ENCODE measurements at places on chromosomes 2 and 18.

DNA sequence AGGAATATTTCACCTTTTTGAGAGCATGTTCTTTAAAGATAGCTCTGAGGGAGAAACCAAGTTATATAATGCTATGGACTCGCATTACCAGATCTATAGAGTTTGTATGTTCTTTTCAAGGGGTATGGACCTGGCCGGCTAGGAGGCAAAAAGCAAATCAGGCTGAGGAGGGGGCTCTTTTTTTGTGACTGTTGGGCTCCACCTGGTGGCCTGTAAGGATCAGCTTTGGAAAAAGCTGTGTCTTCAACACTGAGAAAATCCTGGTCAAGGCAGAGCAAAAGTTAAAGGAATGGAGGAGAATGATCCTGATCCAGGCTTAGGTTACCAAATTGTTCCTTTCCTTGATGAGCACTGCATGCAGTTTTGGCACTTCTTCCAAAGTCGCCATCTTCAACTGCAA is 180.5 kb downstream of the DIS3L2 start:
- DNase-seq, result no peak

GRCh38 chr2:20430461-20431300 is 16.2 kb upstream of the RHOB start:
- no peak for DNase-seq

DNA sequence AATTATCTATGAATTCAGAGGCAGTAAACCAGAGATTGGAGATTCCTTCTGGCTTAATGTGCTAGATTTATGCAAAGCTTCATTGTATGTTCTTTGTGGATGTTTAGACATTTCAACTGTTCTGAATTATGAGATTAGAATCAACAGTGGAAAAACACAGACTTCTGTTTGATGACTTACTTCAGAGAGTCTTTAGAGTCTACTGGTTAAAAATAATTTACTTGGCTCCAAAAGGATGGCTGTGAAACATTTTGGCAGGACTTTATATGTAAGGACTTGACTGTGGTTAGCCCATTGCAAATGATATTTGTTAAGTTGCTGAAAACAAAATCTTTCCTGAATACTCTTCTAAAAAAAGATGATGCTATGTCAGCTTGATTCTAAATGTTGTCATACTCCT is 25.5 kb upstream of the LRRC30 start:
- no peak for DNase-seq

DNA sequence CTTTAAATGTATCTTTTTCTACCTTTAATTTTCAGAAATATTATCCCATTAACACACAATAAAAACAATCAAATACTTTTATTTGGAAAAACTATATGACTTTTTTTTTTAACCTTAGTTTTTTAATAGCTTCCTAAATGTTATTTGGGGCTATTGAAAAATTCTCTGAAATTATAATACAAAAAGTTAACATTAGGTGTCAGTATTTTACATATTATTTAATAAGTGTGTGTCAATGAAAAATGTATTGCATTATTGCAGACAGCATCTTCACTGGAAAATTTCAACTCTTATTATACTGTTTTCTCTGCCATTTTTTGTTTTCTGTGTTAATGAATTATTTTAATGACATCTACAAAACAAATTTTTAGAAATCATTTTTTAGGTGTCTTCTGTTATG is 51.1 kb upstream of the ARHGAP15 start:
- no peak for DNase-seq

DNA sequence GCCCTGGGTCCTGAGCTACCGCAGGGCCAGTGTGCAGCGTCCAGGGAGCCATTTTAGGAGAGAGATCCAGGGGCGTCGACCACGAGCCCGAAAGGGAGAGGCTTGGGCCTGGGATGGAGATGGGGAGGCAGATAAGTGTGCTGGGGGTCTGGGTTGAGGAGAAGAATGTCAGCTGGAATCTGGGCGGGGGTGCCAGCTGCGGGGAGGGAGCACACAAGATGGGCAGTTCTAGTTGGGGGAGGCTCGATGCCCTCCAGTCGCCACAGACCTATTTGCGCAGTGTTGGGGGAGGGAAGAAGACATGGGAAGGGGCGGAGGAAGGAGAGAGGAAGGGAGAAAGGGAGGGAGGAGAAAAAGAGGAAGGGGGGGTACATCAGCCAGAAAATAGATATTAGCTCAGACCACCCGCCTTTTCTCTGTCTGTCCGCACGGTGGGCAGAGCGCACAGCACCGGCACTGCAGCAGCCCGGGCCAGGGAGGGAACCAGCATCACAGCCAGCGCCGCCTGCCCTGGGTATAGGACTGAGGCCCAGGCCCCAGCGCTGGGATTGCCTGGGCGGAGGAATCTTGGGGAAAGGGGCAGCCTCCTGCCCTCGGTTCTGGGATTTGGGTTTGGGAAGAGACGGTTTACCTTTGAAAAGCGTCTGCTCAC is 1.9 kb upstream of the HOXD11 start:
- no peak for DNase-seq

DNA sequence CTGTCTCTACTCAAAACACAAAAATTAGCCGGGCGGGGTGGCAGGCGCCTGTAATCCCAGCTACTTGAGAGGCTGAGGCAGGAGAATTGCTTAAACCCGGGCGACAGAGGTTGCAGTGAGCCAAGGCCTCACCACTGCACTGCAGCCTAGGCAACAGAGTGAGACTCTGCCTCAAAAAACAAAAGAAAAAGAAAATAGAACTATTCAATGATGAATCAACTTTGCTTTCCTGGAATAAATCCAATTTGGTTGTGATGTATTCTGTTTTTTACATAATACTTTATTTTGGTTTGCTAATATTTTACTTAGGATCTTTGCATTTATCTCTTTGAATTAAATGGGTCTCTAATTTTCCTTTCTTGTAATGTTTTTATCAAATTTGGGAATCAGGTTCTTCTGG is 86.3 kb upstream of the MBOAT2 start:
- no peak for DNase-seq

- no peak for DNase-seq
Measured at GRCh38 chr2:112718863-112719370, 1.9 kb upstream of the NT5DC4 start.

- DNase-seq, result no peak
Measured at GRCh38 chr2:145530653-145531052, 1010.7 kb upstream of the ZEB2 start.

DNA sequence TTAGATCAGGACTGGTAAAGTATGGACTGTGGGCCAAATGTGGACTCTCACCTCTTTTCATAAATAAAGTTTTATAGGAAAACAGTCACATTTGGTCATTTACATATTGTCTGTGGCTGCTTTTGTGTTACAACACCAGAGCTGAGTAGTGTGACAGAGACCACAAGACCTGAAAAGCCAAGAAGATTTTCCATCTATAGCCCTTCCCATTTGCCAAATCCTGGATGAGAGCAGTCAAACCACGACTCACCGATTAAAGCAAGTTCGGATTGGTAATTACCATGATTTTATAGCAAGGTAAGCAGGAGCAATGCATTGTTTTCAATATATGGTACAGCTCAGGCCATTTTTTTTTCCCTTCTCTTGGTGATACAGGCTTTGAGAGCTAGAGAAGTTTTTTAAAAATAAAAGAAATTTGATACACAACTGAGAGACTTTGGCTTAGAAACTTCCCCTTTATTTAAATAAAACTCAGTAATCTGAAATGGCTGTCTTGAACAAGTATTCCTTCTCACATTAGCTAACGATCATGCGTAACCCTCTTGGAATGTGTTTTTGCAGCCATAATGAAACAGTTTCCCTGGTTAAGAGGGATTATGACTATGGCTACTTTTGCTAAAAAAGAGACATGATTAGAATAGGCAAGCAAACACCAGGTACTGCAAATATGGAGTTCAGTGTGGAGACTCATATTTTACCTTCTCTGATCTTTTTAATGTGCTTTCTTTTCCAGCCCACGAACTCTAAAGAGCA is 9.5 kb upstream of the MALL start:
- DNase-seq, result no peak

GRCh38 chr2:40760071-40760666 is 308.3 kb upstream of the SLC8A1 start:
- DNase-seq, result no peak

GRCh38 chr2:125312342-125312741 is 1287.3 kb downstream of the CNTNAP5 start:
- DNase-seq, result no peak

GRCh38 chr2:204913854-204914464 is 368.7 kb downstream of the PARD3B start:
- DNase-seq, result no peak

DNA sequence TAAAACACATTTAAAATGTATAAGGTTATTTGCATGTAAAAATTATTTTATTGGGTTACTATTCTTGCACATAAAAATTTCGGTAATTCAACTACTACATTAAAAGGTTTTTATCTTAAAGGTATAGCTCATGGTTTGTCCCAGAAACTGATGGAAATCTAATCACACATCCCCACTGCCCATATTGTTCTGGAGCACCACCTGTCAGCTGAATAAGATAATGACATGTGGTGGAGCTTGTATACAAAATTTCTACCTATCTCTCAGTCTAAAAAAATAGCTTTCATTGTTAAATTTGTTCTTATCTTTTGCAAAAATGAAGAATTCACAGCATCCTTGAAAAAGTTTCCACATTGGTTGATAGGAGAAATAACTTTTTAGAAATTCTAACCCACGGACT is 18.3 kb downstream of the ERBB4 start:
- DNase-seq, result no peak

DNA sequence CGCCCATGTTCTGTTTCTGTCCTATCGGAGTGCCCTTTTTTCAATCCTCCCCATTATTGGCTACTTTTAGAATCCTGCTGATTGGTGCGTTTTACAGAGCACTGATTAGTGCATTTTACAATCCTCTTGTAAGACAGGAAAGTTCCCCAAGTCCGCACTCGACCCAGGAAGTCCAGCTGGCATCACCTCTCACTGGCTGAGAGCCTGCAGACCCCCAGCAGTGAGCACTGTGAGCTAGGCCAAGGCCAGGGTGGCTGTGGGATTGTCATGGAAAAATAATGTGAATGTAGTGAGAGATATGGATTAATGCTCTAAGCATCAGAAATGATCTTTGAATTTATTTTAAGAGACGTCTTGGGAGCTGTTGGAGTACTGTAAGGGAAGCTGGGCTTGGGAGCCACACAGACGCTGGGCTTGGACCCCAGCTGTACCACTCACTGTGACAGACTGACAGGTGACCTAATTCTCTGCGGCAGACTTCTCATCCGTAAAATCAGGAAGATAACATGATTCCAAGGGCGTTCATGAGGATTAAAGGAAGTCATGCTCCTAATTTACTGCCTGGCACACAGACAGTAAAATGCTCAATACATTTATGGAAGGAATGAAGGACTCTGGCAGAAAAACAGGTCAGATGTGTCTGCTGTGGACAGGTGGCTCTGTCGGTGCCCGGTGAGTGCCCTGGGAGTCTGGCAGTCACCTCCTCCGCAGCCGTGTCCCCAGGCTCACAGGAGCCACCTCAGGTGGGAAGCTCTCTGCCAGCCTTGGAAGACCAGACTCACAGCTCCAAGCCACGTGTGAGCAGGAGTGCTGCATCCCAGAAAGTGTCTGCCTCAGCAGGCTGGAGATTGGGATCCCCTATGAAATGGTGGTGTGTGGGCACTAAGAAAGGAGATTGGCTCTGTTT is 105.5 kb downstream of the FAM168B start:
- DNase-seq, result no peak

- no peak for DNase-seq
Measured at GRCh38 chr2:74576211-74576862, 21.8 kb downstream of the DOK1 start.

DNA sequence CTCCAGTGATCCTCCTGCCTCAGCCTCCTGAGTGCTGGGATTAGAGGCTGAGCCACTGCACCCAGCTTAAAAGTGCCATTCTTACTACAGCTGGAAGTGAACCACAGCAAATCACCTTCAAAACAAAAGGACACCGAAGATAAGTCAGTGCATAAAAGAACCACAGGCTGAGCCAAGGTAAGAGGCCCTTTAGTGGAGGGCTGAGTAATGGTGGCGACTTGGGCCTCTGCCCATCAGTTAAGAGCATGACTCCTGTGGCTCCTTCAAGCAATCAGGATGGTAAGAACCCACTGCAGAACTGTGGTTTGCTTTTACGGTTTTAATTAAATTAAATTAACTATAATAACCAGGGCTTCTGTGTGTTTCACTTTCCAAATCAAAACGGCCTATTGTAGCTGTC is 75.1 kb downstream of the CTAGE1 start:
- DNase-seq, result no peak

GRCh38 chr18:56112013-56112749 is 524.2 kb upstream of the TCF4 start:
- no peak for DNase-seq

GRCh38 chr18:79599441-79599931 is 80.1 kb upstream of the CTDP1 start:
- DNase-seq, result no peak

- no peak for DNase-seq
Measured at GRCh38 chr2:66689456-66690051, 254.6 kb downstream of the MEIS1 start.

GRCh38 chr2:2663401-2664036 is 332.4 kb upstream of the MYT1L start:
- no peak for DNase-seq

GRCh38 chr18:40414155-40414754 is 1540.8 kb upstream of the PIK3C3 start:
- no peak for DNase-seq

DNA sequence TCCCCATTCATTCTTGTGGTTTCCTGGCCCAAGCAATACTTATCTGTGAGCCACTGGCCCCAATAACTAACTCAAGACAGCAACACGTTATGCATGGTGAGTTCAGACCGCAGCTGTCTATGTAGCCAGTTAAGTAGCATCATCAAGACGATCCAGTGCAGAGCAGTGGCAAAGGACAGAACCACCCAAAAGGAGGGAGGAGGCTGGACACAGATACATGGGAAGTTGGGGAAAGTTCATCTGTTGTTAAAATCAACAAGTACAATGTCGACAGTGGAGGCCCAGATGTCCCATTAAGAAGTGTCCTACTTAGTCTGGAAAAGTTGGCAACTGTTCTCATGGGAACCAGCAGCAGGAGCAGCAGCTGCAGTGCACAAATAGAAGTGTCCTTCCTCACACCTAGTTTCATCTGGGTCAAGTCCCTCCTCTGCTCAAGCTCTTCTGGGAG is 106.9 kb upstream of the THOC1 start:
- DNase-seq, result no peak

- no peak for DNase-seq
Measured at GRCh38 chr2:138020432-138020831, 56.2 kb downstream of the HNMT start.

GRCh38 chr2:238646281-238646680 is 201.6 kb upstream of the TWIST2 start:
- DNase-seq, result no peak

DNA sequence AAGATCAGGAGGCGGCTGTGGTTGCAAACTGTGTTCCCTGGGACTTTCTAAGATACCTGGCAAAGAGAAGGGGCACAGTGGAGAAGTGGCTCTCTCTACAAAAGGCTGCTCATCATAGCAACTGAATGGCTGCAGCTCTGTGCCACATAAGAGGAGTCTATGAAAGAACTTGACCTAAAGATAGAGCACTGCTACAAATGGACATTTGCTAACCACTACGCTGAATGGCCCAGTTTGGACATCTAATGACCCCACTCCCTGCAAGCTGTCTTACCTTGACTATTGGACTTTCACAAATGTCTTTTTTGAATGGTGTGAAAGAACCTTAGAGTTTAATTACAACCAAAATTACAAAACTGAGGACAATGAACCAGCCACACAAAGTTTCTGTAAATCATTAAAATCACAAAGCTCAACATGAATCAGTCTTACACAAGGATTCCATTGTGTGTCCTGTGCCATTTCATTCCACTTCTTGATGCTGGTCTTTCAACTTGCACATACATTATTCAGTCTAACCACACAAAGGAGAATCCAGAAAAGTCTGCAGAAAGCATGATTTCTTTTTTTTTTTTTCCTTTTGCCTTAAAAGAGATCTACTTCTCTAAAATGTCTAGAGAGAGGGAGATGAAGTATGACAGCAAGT is 154.0 kb downstream of the LAMA1 start:
- DNase-seq, result no peak

- no peak for DNase-seq
Measured at GRCh38 chr18:26504831-26505230, 43.5 kb downstream of the KCTD1 start.

Data from memory B cell (primary cell).